ENCODE measurements at places on chromosomes 6 and 20. TPM values are rescaled to one million over a fixed set of nuclear protein-coding genes. Genes with fewer than 3 reads are reported as not detected.

GRCh38 chr6:170090561-170090960 is 200.3 kb downstream of the DLL1 start:
- DNase-seq, result peak; percentile 5

GRCh38 chr20:22920898-22921297 is 114.2 kb upstream of the SSTR4 start:
- no peak for DNase-seq

DNA sequence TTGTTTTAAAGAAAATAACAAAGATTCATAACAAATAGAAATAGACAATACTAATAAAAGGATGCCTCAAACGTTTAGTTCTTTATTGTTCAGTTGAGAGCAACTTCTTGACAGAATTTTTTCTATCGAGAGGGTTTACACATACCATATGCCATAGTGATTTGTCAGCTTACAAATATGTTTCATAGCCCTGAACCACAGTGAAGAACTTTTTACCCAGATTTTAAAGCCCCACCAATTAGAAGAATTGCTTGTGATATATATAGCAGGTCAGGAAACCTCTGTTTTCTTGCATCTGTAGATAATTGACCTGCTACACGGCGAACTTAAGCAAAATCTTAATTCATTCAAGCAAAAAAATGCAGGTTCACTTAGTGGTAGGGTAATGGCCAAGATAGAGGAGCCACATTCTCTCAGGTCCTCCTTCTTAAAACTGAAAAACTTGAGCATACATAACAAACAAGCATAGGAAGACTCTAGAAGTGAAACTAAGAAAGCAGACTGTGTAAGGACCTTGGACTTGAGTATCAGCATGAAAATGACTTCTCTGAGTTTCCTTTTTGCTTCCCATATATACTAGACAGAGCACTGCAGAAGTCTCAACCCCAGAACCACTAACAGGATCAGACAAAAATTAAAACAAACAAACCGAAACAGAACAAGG is 39.5 kb downstream of the CRISP1 start:
- DNase-seq, result no peak

- no peak for DNase-seq
Measured at GRCh38 chr20:43993560-43993959, 78.9 kb downstream of the TOX2 start.

DNA sequence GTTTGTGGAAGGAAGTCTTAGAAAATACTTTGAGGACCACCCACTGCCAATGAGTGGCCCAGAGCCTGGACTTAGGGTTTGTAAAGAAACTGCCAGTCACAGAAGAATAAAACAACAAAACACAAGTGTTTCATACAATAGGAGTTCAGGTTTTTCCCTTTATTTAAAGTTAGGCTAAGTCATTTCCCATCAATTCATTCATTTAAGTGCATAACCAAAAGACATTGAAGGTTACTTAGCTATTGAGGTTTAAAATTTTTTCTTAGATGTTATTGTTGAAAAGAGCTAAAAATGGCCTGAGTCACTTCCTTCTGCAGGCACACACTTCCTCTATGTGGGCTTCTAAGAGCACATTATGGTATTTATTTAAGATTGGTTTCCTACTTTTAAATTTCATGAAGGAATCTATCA is 54.2 kb downstream of the ARMC2 start:
- DNase-seq, result no peak

GRCh38 chr6:37017606-37018197 is 12.2 kb downstream of the FGD2 start:
- no peak for DNase-seq

DNA sequence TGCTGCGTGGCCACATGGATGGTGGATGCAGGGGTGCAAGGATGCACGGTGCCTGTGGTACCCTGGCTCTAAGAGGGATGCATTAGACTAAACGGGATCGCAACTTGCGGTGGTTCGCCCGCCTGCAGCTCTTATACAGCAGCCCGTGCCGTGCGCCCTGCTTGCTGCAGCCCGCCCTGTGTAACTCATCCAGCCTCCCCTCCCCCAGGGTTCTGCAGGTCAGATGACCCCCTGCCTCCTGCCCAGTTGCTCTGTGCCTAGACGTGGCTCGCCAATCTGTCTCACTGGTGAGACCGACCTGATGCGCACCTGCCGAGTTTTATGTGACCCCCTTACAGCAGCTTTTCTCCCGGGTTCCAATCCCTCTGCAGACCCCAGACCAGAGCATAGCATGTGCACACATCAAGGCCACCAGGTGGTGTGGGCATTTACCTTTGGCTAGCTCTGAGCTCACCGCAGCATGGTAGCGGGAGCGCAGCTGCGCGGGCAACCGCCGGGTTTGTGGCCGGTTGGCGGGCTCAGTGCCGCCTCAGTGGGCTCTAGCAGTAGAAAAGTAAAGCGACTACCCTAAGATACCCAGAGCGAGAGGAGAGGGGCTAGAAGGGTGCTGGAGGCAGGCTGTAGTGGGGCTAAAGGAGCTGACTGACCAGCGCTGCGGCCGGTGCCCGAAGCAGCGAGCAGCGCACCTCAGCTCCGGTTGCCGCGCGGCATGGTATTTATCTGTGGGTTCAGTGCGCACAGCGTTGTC is 693 bp upstream of the GNAS-AS1 start:
- DNase-seq, result no peak

DNA sequence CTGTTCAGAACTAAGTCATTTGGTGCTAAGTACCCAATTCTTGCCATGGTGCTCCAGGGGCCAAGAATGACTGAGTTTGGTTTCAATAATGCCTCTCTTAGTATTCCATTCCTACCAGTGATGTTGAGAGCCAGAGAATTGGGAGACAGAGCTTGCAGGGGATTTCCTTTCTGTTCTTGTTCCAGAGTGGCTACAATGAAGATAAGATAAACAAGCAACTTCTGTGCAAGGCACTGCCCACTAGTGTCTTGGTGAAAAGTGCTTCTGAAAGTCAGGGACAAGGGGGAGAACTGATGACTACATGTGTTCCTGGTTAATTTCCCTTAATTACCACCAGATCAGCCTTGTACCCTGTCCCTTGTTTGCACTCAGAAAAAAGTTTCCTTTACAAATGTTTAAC is 421.6 kb downstream of the BCKDHB start:
- DNase-seq, result no peak

DNA sequence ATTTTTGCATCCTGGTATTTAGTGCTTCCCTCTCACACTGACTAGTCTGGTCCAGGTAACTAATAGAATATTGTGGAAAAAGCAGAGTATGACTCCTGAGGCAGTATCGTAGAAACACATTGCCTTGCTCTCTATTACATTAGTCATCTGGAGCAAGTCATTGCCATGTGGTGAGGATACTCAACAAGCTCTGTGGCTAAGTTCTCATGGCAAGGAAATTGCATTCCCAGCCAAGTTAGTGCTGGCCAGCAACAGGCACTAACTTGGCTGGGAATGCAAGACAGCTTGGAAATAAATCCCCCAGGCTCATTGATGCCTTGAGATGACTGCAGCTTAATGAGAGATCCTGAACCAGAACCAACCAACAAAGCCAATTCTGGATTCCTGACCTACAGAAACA is 39.7 kb upstream of the HTR1B start:
- DNase-seq, result no peak

DNA sequence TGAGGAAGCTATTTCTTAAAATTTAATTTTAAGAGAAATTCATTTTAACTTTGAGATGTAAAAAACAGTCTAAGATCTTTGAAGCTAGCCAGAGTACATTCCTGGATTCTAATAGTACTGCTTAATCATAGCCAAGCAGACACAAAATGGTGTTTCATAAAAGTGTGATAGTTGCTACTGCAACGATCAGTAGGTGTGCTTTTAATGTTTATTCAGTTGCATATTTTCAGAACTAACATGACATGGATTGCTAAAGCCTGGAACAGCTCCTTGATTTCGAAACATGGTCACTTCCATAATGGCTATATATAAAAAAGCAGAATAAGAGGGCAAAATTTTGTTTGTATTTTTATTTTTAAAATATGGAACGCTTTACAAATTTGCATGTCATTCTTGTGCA is 35.5 kb downstream of the SESN1 start:
- no peak for DNase-seq

DNA sequence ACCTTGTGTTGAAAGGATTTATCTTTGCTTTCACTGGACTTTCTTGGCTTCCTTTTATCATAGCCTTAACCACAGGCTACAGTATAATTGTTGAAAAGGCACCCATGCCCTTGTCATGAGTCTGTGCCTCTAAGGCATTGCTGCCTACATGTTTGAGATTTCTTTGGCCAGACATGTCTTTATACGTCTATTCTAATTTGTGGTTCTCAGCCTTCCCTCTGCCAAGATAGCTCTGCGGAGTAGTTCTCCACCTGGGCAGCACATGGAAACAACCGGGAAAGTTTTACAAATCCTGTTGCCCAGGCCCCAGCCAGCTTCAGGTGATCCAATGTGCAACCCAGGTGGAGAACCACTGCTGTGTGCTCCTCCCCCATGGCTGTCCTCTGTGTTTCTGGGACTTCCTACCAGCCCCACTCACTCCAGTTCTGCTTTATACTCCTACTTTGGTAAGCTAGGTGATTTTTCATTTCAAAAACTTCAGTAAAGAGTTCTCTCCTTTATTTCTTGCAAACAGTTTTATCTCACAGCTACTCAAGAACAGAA is 159.6 kb upstream of the MYLIP start:
- DNase-seq, result no peak

- no peak for DNase-seq
Measured at GRCh38 chr6:108650325-108650724, 89.6 kb downstream of the FOXO3 start.

GRCh38 chr20:10225439-10226060 is 6.9 kb downstream of the SNAP25 start:
- no peak for DNase-seq

- no peak for DNase-seq
Measured at GRCh38 chr6:14638906-14639761, 521.6 kb downstream of the CD83 start.

- no peak for DNase-seq
Measured at GRCh38 chr6:118316796-118317384, 231.2 kb upstream of the PLN start.

DNA sequence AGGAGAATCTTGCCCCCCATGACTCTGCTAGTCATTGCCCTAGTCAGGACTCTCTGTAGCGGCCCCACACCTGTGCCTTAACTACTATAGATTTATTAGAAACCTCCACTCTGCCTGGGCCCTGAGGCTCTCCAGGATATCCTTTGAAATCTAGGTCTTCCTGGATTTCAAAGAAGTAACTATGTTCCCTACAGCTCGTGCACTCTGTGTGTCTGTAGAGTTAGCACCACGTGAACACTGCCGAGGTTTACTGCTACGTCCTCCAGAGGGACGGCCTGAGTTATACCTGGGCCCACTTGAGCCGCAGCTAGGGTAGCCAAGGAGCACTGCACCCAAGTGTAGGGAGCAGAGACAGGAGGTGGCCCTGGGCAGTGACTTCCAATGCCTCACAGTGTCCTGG is 19.8 kb downstream of the GLP1R start:
- DNase-seq, result no peak

DNA sequence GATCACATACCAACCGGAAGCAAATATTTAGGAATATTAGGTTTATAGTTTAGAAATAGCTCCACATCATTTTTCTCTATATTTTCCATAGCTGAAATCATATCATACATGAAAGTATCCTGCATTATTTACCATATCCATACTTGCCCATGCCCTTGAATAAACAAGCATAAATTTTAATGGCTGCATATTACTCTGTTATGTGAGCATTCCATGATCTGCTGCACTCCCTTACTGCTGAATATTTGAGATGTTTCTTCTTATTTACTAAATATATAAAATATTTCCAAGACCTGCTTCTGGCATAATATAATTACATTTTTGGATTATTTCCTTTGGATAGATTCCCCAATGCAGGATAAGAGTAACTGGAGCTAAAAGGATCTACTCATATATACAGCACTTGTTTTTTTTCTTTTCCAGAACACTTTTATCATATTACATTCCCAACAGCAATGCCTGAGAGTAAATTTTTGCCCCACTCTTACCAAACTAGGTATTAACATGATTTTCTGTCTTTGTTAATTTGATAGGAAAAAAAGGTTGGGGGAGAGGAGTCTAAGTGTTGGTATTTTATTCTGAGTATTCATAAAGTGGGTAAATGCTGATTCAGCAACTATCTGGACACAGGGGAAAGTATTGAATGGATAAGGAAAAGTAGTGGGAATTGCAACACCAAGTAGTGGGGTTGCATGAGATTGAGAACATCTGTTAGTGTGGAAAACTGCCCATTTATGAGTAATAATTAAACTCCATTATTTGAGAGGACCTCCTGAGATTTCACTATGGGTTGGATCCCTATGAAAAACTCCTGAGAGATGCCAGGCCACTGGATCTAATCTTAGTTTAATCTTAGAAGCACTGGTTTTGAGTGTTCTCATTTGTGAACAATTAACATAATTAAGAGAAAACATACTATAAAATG is 76.0 kb downstream of the MAN1A1 start:
- no peak for DNase-seq

DNA sequence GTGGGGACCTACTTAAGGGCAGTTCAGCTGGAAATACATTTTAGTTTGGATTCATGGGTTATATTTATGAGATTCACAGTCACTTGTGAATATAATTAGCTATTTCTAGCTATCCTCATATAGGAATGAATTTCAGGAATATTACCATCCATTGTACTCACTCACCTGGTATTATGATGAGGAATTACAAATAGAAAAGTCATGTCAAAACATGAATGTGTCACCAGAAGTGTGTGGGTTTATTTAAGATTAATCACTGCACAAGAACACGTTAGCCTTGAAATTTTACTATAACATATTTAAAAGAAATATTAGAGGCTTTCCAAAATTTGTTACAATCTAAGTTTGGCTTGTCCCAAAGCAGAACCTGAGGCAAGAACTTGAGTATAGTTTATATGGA is 510.5 kb downstream of the PHF3 start:
- no peak for DNase-seq

GRCh38 chr20:52289956-52290565 is 98.5 kb upstream of the ZFP64 start:
- no peak for DNase-seq

GRCh38 chr20:3093861-3094361 is 9.4 kb upstream of the AVP start:
- no peak for DNase-seq

DEF6 gene
- 215 TPM for total RNA-seq

LAMA5 gene
- total RNA-seq, result 0.63 TPM

NR2E1 gene
- not detected for total RNA-seq

SCRT2 gene
- not detected for total RNA-seq

XPO5 gene
- 78.5 TPM for total RNA-seq

DUSP22 gene
- total RNA-seq, result 41.5 TPM

MAVS gene
- 31.6 TPM for total RNA-seq

COL19A1 gene
- total RNA-seq, result 0.03 TPM

LHFPL5 gene
- not detected for total RNA-seq

PPP1R3G gene
- 0.08 TPM for total RNA-seq

ARMH2 gene
- total RNA-seq, result 1.5 TPM

CSNK2A1 gene
- total RNA-seq, result 101 TPM

PSORS1C2 gene
- total RNA-seq, result not detected

MLN gene
- total RNA-seq, result not detected

BANF2 gene
- total RNA-seq, result not detected

NOX3 gene
- total RNA-seq, result not detected

KHDC1L gene
- total RNA-seq, result not detected

ENPP3 gene
- total RNA-seq, result 0.45 TPM

MUC22 gene
- total RNA-seq, result not detected

Measured in activated CD4-positive, alpha-beta memory T cell treated with anti-CD3 and anti-CD28 coated beads, Interleukin-2, amount 10 ng/mL, durations not matched to agents 7 days and 5 days (primary cell).